ENCODE measurements at places on chromosomes 5 and 9. TPM values are rescaled to one million over a fixed set of nuclear protein-coding genes. Genes with fewer than 3 reads are reported as not detected.

RNF208 gene
- total RNA-seq, result 1.8 TPM

AGGF1 gene
- total RNA-seq, result 14.2 TPM

IL9 gene
- total RNA-seq, result not detected

ANKDD1B gene
- 0.08 TPM for total RNA-seq

CAVIN4 gene
- 0.39 TPM for total RNA-seq

GDA gene
- total RNA-seq, result 1.3 TPM
